Lung (tissue), 17 donors: ENCODE measurements at places on chromosomes 7 and 10.

DNA sequence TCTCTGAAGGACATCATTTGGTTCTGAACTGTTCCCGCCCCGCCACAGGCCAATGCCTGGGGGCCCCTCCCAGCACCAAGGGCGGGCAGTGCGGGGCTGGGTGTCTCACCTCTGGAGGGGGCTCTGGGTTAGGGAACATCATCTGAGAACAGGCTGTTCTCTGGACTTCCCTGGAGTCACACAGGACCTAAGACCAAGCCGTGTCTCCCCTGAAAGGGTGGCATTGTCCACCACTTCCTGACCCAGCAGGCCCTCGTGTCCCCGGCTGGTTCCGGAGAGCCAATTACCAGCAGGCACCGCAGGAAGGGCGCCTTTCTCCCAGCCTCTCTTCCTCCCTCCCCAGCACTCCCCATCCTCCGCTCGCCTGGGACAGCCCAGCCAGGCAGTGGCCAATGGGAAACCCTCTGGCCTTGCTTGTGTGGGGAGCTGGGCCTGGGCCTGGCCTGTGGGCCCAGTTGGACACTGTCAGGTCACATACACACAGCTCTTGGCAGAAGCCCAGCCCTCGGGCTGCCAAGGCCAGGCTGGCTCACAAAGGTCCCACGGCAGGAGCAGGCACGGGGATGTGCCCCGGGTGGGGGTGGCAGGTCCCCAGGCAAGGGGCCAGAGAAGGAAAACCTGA is 119.5 kb downstream of the SPDYE5 start:
- DNase-seq = peak; percentile 35

DNA sequence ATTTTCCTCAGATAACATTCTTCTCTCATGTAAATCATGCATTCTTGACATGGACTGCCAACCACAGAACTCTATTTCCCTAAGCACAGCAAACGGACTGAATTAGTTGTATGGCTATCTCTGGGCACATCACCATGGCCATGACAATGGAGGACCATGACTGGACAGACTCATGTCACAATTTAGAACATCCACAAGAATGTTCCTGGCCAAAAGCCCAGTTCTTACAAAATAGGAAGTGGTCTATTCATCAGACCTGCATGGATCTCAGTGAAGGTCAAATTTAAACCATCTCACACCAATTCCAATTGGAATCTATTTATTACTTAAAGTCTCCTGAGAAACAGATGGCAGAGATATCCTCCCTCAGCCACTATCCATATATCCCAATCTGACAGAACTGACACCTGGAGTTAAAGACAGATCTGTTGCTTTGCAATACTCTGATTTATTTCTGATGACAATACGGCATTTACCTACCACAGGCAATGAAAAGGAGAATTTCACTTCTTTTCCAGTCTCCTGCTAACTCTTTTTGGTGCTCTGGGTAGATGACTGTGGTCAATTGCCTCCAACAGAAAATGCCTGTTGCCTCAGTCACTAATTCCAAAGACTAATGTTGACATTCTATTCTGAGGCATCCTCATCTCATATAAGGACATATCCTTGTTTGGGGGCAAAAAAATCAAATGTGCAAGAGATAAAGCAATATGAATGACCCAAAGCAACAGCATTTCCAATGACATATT is 254.8 kb downstream of the HTR7 start:
- DNase-seq = no peak

DNA sequence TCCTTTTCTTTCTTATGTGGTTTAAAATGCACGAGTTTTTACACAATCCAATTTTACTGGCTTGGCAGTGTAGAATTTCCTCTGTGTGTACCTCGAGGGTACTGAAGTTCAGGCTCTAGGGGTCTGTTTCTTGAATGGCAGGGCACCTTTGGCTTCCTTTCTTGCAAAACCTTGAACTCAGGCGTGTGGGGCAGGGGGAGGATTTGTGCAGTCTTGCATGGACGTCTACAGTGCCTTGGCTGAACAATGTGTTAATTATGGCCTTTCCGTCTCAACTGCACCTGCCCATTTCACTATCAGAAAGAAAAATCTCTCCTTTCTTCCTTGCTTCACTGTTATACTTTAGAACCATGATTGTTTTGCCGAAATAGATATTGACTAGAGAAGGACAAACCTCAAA is 570.9 kb downstream of the INHBA start:
- no peak for DNase-seq

DNA sequence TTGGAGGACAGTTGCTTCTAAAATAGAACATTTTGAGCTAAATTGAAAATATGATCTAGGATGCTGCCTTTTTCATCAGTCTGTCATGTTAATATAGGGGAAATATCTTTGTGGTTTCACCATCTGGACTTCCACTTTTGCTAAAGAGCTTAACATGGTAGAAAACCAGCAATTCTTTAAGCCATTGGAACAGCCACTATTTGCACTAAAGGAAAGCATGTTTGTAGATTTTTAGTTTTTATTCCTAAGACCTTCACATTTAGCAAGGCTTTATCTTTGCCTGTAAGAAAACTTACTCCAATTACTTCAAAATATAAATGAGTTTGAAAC is 291.0 kb downstream of the RNLS start:
- no peak for DNase-seq

- no peak for DNase-seq
Observed at GRCh38 chr10:120578890-120579289, 121.9 kb downstream of the PLPP4 start.

DNA sequence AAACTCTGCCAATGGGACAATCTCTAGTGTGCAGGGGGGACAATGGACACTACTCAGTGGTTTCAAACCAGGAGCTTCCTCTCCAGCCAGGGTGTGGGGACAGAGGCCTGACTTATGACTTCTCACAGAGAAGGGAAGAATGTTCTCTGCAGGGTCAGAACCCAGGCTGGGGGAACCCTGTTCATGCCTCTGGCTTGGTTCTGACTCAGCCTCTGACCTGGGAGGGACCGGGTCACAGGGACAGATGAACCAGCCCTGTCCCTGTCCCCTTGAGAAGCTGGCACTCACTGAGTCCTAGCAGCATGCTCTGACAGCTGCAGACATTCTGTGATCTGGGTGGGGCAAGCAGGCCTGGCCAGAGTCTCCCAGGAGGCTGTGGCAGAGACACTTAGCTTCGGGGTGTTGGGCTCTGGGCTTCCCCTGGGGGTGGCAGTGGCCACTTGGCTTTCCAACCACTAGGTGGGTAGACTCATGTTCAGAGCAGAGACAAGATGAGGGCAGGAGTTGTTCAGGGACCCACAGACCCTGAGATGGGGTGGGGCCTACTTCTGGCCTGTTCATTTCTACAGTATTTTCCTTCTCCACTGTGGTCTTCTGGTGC is 13.6 kb downstream of the TSPAN15 start:
- DNase-seq = no peak

DNA sequence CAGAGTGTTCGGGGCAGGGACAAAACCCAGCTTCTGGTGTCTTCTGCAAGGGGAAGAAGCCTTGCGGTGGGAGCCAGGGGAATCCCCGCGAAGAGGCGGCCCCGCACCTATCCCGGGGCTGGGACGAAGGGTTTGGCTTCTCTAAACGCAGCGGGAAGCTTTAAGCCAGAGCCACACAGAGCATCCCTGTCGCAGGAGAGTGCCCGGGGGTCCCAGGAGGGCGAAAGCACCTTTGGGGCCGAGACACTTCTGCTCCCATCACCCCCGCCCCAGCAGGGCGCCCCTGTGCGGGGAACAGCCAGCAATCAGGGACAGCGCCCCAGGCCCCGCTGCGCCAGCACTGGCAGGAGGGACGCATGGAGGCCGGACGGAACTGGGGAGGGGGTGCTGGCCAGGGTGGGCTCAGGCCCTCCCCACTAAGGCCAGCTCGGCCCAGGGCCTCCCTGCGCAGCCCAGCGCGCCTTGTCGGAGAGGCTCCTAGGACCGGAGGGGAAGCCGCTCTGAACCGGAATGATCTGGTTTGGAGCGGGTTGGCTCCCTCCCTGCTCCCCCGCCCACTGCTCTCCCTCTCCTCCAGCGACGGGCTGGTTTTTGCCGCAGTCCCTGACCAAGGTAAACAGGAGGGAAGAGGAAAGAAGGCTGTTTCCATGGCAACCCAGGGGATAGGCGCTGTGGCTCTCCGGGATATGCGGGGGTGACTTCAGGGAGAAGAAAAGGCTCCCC is 63.9 kb downstream of the TMEM209 start:
- DNase-seq = peak; percentile 92

DNA sequence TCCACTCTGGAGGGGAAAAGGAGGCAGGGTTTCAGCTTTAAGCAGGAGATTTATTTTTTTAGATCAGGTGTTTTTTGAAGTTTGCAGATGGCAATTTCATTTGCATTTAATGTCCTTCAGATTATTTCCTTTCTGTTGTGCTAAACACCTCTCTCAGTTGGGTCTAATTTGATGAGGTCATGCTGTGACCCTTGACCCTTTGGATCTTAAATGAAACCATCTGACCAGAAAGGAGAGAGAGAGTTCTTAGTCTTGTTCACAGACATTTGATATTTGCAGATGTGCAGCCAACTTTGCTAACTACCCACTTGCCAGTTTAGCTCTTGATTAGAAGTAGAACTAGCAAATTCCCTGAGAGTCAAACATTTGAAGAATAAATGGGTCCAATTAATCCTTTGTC is 101.5 kb upstream of the RAB11FIP2 start:
- DNase-seq = no peak

DNA sequence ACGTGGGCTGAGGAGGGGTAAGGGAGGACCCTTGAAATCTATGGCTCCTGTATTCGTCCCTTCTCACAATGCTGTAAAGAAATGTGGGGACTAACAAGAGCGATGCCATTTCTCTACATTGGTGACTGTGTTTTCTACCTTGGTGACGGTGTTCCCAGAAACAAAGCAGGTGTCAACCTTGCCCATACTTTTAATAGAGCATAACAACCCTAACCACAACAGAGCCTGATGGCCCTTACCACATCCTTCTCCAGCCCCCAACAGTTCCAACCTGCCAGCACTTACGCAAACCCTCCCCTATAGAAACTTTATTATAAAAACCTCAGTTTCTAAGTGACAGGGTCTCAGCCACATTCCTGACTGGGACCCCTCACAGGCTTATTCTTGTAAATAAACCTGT is 28.2 kb upstream of the ADCYAP1R1 start:
- DNase-seq = no peak

DNA sequence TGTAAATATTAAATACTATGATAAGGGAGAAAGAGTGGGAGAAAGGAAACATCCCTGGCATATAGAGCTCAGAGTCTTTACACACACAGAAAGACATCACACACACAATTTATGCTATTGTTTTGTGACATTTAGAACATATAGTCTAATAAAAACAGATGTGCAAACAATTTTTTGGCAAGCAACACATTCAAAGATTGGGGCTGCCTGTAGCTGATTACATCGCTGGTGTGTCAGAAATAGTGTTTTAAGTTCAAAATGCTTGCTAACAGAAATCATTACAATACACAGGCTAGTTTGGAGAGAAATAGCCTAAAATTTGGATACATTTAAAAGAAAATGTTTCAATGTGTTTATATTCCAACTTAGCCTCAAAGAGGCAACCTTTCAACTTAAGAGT is 256.7 kb upstream of the NPVF start:
- DNase-seq = peak; percentile 89

DNA sequence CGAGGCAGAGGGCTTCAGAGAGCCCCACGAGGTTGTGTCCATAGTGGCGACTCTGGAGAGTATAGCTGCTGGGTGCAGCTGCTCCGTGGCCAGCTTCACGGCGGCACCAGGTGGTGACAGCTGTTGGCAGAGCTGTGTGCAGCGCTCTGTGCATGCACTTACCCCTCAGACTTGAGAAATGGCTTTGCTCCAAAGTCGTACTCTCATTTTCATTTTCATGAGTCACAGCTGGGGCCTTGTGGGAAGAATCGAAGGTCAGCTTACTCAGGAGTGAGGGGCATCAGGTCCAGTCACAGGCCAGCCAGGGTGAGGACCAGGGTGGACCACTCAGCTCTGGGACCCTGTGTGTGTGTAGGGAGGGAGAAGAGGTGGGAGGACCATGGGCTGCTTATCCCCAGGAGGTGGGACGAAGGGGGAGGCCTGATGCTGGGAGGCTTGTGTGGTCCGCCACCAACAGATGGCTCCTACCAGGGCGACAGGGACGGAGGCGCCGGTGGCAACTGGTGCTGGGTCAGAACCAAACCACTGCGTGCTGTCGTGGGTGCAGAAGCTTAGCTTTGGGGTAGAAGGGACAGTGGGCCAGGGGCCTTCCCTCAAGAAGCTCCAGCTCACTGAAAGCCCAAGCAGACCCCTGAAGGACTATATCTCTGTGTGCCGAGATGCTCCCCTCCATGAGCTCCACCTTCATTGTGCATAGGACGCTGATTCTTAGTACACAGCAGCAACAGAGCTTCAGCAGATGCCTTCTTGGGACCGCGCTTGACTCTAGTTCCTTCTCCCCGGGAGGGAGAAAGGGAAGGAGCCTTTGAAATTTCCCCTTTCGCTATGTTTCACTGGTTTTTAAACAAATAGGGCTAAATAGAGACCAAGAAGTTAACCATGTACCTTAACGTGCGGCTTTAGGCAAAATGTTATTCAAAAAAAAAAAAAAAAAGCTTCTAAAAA is 225.0 kb downstream of the CELF2 start:
- peak; percentile 86 for DNase-seq

DNA sequence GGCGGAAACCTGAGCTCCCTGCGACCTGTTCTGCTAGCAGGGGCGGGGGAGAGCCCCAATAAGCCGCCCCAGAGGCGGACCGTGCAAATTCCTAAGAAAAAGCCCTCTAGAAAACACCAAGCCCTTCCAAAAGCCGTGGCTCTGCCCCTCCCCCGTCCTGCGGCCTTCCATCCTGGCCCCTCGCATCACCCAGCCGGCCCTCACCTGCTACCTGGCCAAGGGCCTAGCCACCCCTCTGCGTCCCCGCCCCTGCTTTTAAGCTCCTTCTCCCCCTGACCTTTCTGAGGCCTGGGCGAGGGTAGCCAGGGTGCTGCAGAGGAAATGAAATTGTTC is 24.9 kb downstream of the SKIDA1 start:
- no peak for DNase-seq

GRCh38 chr7:2619116-2619515 is 12.7 kb upstream of the TTYH3 start:
- DNase-seq = no peak

DNA sequence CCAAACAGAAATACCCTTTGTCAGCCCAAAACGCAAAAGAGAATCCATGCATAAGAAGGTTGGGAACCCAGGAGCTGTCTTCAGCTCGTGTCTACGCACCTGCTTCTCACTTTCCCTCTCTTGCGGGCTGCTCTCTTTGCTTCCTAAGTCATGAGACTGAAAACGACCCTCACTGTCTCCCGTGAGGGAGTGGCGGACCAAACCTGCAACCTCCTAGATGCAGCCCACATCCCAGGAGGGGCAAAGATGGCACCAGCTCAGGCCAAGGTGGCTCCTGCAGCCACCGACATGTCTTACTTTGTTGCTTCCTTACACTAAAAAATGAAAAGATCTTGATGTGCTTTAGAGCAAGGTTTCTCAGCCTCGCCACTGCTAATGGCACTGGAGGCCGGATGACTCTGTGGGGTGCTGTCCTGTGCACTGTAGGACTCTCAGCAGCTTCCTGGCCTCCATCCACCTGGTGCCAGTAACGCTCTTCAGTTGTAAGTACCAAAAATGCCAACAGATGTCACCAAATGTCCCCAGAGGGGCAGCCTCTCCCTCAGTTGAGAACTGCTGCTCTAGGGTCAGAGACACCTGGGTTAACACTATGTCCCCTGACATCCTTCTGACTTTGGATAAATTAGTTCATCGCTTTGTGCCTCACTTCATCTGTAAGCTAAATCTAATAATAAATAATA is 179.8 kb upstream of the PFKP start:
- DNase-seq = no peak

GRCh38 chr7:94620703-94621118 is 35.2 kb downstream of the SGCE start:
- no peak for DNase-seq
